ENCODE measurements at places on chromosomes 3 and 15. TPM values are rescaled to one million over a fixed set of nuclear protein-coding genes. Genes with fewer than 3 reads are reported as not detected.

Gene TMEM108
- 2.9 TPM for polyA plus RNA-seq

Gene TTLL3
- 78.3 TPM for polyA plus RNA-seq

Gene SRP14
- polyA plus RNA-seq = 385 TPM

Gene UBA7
- 2.9 TPM for polyA plus RNA-seq

Gene ZPLD1
- polyA plus RNA-seq = not detected

Gene RAMAC
- 116 TPM for polyA plus RNA-seq

Gene TEX9
- polyA plus RNA-seq = 20.7 TPM

Gene GPR62
- not detected for polyA plus RNA-seq

Gene LRRIQ4
- not detected for polyA plus RNA-seq

Gene C2CD4A
- polyA plus RNA-seq = not detected
